HT1080 (cell line): ENCODE measurements at places on chromosomes 11 and 22. TPM values are rescaled to one million over a fixed set of nuclear protein-coding genes. Genes with fewer than 3 reads are reported as not detected.

- no peak for DNase-seq
Measured at GRCh38 chr11:24171869-24172268, 325.0 kb upstream of the LUZP2 start.

Gene MMP7
- total RNA-seq = not detected in 2 replicates

Gene POU2F3
- total RNA-seq = 0.33 TPM in 1 of 2 replicates, not detected in the other

DNA sequence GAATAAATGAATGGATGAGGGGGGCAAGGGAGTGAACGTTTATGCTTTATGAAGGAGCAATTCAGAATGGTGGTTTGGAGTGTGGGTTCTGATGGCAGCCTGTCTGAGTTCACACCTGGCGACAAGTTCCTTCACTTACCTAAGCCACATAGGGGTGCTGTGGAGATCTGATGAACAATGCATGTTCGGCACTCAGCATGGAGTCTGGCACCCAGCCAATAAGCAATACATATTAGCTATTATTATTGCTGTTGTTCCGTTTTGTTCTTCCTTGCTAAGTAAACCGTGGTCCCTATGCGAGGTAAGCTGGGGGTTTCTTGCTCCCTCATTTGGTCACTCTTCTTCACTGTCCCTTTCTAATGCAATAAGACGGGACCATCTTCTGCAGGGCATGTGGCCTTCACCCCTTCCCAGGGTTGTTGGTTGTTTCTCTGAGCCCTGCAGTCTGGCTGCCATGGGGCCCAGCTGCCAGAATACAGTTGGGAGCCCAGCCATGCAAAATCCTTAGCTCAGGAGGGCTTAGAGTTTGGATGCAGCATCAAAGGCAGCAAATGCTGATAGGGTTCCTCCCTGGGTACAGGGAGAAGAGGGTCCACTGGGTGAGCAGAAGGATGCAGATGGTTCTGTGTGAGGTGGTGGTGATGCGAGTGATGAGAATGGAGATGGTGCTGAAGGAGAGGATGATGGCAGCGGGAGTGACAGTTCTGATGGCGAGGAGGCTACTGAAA, 6.4 kb upstream of the PKNOX2 start:
- no peak for DNase-seq

- no peak for DNase-seq
Measured at GRCh38 chr11:76243193-76243956, 37.1 kb upstream of the WNT11 start.
